Activated naive CD4-positive, alpha-beta T cell (primary cell): ENCODE measurements at places on chromosomes 1 and 21.
A peak's percentile ranks its signal among the peaks of the same experiment; 100 is the strongest.

DNA sequence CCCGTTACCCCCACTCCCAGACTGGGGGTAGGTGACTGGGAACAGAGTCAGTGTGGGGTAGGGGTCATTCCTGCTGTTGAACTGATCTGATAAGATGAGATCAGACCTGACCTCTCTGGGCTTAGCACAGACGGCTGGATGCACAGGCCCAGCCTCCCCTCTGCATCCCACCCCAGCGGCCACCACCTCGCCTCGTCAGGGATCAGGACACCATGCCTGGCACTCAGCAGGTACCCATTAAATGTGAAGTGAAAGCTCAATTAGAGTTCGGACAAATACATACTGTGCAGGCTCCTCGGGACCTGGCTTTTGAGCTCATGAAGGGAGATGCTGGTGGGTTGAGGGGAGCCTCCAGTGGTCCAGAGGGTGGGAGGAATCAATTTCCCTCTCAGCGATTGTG, 15.7 kb downstream of the SOX13 start:
- DNase-seq = no peak

- no peak for DNase-seq
Observed at GRCh38 chr1:40997096-40997495, 17.6 kb downstream of the CTPS1 start.

- no peak for DNase-seq
Observed at GRCh38 chr21:37079211-37079824, 6.3 kb downstream of the TTC3 start.

DNA sequence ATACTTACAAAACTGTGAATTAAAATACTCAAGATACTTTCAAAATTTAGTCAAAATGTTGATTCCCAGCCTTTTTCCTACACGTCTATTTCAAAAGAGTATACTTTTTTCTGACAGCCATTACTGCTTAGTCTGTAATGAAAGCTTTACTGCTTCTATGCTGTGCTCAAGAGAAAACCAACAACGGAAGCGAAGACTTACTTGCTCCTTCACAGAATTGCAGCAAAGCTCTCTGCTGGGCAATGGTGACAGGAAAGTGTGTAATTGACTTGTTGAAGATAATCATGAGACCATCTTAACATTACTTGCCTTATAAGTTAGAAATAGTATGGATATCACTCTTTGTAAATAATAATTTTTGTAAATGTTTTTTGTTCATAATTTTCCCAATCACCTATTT, 1.7 kb upstream of the DYNLT5 start:
- DNase-seq = no peak

GRCh38 chr1:64875101-64875500, 91.2 kb downstream of the JAK1 start:
- no peak for DNase-seq

DNA sequence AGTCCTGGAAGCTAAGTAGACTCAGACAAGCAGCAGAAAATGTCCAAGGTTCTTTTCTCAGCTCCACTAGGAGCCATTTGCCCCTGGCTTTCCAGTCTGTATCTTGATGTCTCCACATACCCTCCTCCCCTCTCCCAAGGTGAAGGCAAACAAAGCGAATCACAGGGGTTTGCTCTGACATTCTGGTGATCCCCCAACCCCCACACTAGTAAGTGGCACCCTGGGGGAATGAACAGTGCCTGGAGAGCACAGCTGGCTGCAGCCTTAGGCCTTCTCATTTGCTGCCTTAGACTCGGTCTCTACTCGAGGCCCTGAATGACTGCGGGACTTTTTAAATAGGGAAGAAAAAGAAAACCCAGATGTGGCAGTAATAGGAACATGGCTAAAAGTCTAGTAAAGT, 15.3 kb downstream of the ERI3 start:
- DNase-seq = no peak

DNA sequence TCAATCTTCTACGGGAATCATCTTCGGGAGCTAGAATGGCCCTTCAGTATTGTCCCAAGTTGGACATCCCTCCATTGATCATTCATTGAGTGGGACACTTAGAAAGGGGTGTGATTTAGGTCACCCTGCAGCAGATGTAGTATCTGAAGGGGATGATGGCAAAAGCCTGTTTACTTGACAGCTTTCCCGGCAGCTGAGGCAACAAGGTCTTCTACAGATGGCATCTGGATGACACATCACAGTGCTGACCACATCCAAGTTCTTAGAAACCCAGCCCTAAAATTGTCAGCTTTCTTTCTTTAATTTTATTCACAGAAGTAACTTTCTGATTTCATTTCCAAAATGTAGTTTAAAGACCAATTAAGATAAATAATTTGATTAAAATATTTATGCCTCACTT, 150.3 kb downstream of the AMY1C start:
- DNase-seq = no peak

DNA sequence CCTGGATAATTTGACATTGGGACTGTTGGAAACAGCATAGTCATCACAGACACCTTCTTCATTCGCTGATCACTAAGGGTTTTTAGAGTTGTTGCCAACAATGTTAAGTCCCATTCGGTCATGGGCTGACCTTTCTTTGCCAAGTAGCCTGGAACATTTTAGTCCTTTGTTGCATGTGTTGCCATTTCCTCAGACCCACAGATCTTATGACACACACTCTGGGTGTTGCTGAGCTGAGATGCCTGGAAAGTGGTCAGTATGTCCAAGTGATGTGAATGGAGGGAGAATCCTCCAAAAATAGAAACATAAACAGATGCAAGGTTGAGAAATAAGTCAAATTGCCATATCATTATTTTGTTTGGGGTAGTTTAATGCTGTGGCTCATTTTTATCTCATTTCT, 61.5 kb upstream of the GJA5 start:
- DNase-seq = no peak

DNA sequence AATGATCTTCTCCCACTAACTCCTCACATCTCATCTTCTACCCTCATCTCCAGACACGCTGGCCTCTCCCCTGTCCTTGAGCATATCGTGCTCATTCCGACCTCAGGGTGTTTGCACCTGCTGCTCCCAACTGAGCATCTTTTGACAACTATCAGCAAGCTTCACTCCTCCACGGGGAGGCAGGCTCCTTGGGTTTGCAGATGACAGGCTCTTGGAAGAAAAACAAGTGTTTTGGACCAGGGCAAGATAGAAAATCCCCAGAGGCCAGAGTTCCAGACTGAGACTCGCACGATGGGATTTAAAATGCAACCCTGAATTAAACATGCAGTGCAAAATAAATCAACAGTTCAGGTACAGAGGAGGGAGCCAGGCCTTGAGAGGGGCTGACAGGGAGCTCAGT, 246.7 kb downstream of the PTPRU start:
- DNase-seq = no peak

GRCh38 chr1:243291292-243291691, 35.5 kb downstream of the SDCCAG8 start:
- DNase-seq = no peak

DNA sequence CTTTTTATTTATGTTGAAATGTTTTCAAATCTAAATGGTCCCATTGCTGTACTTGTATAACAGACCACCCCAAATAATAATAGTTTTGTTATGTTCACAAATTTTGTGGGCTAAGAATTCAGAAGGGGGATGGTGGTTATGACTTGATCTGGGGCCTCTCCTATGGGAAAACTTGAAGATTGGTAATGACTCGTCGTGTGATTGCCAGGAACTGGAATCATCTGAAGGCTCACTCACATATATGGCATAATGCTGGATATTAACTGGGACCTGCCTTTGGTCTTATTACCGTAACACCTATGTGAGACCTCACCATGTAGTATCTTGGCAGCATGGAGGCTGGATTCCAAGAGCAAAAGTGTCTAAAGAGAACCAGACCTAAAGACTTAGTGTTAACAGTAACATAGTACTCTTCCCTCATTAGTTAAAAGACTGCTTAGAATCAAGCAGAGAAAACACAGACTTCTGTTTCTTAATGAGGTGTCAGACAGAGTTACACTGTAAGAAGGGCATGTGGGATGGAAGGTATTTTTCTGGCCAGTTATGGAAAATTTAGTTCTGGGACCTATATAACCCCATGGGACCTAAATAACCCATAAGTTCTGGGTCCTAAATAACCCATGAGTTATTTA, 11.9 kb downstream of the LYPLAL1 start:
- DNase-seq = no peak

- no peak for DNase-seq
Observed at GRCh38 chr1:204085876-204086275, 13.0 kb downstream of the SOX13 start.

- DNase-seq = no peak
Observed at GRCh38 chr1:239722035-239722434, 335.7 kb downstream of the CHRM3 start.

DNA sequence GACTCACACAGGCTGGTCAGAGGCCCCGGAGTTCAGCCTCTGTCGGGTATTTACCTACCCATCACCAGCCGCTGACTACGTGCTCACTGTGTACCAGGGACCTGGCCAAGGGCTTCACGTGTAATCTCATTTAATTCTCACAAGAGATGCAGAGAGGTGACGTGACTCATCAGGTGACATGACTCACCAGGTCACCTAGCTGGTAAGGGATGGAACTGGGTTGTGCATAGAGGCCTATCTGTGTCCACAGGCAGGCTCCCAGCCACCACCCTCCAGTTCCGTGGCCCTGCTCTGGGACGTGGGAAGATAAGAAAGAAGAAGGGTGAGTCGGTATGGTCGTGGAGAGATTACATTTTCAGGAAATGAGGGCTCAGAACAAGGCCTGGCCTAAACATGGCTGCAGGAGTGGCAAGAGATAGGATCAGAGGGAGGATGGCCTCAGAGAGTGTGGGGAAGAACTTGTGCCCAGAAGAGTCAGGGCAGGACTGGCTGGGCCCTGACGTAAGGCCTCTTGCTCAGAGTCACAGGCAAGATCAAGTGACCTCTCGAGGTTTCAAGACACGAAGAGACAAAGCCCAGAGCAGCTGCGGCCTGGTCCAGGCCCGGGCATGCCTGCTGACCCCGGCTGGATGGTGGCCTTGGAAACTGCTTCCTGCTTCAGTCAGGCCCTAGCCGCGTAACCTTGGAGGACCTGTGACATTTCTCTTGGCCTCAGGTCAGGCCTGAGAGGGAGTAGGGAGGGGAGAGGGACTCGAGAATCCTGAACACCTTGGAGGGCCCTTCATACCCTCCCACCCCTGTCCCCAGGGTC, 52.7 kb upstream of the WASF2 start:
- no peak for DNase-seq

GRCh38 chr1:9774712-9775679, 48.8 kb downstream of the CLSTN1 start:
- DNase-seq = no peak

- no peak for DNase-seq
Observed at GRCh38 chr1:148290881-148291280, 138.8 kb upstream of the NBPF11 start.

GRCh38 chr1:117067533-117068370, 7.6 kb downstream of the TTF2 start:
- peak; percentile 17 for DNase-seq

- no peak for DNase-seq
Observed at GRCh38 chr1:224592636-224593582, 23.2 kb upstream of the CNIH3 start.

DNA sequence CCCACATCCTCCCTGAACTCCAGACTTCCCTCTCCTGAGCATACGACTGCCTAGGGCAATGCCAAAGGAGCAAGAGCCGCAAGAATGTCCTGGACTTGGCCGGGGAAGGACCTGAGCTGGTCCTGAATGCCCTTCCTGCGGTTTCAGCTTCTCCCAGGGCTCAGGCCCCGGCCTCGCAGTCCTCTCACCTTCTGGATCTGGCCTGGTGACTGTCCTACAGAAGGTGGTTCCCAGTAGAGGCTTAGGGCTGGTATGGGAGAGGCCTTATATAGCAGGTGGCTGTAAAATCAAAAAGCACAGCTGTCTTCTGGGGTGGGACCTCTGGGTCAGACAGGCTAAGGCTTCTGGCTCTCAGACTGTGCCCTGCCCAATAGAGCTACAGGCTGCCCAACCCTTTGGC, at the start of gene LYPD8:
LYPD8 (minus strand) TSS at position 243 of the 400 bp plus-strand sequence. CDS start 4,678 bp downstream, outside the sequence.
- no peak for DNase-seq

- no peak for DNase-seq
Observed at GRCh38 chr1:14756589-14757285, 158.3 kb downstream of the KAZN start.

DNA sequence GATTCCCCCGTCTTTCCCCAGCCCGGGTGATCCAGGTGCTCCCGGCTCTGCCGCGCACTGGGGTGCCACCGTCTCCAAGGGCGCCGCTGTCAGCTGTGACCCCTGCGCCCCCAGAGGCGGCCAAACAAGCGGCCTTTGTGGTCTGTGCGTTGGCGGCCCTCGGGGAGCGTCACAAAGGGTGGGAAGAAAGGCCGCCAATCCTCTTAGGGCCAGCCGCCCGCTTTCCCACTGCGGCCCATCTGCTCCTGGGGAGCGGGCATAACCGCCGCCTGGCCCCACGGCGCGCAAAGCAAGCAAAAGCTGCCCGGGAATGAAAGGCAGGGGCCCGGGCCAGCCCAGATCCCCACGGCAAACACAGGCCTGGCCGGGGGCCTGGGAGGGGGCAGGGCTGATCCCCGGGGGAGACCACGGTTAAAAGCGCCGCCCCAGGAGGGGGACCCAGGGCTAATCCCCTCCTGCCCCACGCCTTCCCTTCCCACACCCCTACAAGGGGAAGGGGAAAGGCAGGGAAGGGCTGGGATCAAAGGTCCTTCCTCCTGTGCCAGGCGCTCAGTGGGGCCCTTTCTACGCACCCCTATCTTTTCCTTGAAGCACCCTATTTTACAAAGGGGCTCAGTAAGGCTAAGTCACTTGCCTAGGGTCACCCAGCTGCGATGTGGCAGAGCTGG, 24.0 kb downstream of the C1QB start:
- no peak for DNase-seq

- no peak for DNase-seq
Observed at GRCh38 chr1:54949053-54949452, 31.4 kb upstream of the TMEM61 start.

GRCh38 chr1:203601716-203602309, 24.8 kb upstream of the ATP2B4 start:
- no peak for DNase-seq

DNA sequence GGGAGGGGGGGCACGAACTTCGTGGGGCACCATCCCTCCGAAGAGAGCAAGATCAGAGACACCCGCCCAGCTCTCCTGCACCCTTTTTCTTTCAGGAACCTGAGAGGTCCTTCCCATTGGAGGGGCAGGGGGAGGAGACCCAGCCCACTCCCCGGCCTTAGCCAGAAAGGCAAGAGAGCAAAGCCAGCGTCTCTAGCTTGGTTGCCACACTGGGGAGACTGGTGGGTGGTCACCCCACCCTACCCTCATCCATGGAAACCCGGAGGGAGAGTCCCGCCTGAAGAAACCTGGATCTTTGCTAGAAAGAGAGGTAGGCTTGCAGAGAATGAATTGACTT, 246 bp downstream of the ATP2B4 start:
- no peak for DNase-seq
